ENCODE measurements at places on chromosomes 3 and 15. TPM values are rescaled to one million over a fixed set of nuclear protein-coding genes. Genes with fewer than 3 reads are reported as not detected.

The TF gene
- 0.28 TPM for total RNA-seq

The GP9 gene
- total RNA-seq, result not detected

The FAM107A gene
- total RNA-seq, result not detected

The PLSCR5 gene
- not detected for total RNA-seq

The MUC13 gene
- total RNA-seq, result not detected

The SPRED1 gene
- total RNA-seq, result 9.6 TPM

The CCDC13 gene
- 0.35 TPM for total RNA-seq

The VWA5B2 gene
- total RNA-seq, result not detected

The XCR1 gene
- not detected for total RNA-seq

The PRICKLE2 gene
- 9.2 TPM for total RNA-seq

The PLXNB1 gene
- 120 TPM for total RNA-seq

The P2RY13 gene
- not detected for total RNA-seq

The CGNL1 gene
- total RNA-seq, result 0.56 TPM

The RBM6 gene
- 34.2 TPM for total RNA-seq

The ZMAT3 gene
- 12.8 TPM for total RNA-seq

The ARGFX gene
- total RNA-seq, result not detected

The MYLK gene
- 6.5 TPM for total RNA-seq

The MINAR1 gene
- total RNA-seq, result 0.14 TPM
